ENCODE measurements at places on chromosomes 11 and 22.

GRCh38 chr11:40286137-40286536 lies 1173.3 kb downstream of the LRRC4C start:
- DNase-seq = no peak

GRCh38 chr11:75557666-75558494 lies 4.2 kb upstream of the SERPINH1 start:
- DNase-seq = no peak

- DNase-seq = no peak
Measured at GRCh38 chr11:65440831-65441499, 18.4 kb downstream of the NEAT1 start.

DNA sequence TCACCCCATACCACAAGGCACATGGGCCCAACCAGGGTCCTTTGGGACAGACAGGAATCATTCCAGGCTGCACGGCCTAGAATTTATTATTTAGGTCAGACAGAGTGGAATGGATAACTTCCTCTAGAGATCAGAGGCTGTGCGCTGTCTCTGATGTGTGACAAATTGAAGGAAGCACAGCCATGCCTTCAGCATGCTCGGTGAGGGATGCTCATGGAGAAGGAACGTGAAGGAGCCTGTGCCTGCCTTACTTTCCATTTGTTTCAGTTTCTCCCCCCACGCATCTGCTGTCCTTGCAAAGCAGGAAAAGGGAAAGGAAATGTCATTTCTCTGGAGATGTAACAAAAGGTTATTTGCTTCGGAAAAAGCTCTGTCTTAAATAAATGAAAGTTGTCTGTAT lies 644.1 kb downstream of the OPCML start:
- DNase-seq = no peak

DNA sequence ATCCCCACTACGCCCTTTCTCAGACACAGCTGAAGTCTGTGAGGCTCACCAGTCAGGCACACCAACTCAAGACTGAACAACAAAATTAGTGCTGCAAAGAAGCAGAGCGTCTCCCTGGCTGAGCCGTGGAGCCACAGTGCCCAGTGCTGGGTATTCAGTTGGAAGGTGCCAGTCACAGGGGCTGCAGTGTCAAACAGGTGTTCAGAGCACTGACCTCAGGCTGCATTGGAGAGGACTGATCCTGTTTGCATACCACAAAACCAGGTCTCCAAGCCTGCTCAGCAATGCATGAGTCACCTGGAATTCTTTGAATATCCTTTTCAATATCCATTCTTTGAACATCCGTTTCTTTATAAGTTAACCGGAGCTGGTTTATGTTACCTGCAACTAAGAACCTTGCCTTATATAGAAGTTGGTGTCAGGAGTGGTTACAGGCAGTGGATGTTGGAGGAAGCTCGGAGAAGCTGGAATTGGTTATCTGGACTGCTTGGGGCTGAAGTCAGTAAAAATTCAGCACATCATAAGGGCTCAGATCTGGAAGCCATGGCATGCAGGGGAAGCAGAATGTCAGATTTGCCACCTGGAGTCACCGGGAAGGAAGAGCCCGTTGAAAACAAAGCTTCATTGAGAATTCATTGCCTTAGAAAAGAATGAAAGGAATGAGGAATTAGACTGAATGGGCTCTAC lies 30.3 kb downstream of the PDGFB start:
- no peak for DNase-seq

DNA sequence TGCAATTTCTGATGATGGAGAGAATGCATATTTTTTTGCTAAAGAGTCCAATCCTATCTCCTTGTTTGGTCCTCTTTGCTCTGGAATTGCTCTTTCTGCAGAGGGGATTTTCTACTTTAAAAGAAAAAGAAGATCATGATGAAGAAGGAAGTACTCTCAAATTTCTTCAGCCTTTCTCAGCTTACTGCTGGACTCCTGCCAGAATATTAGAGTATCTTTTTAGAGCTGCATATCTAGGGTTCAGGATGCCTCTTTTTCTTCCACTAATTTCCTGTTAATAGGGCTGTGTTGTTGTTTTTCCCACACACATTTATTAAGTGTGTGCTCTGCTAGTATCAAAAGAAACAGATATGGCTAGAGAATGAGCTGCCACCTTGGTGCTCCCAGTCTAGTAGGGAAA lies 18.2 kb downstream of the UBASH3B start:
- DNase-seq = no peak
